NCI-H1092 (cell line): ENCODE measurements at places on chromosomes 5 and 9.

GRCh38 chr5:103211576-103212561 is 46.7 kb upstream of the MACIR start:
- no peak for DNase-seq

DNA sequence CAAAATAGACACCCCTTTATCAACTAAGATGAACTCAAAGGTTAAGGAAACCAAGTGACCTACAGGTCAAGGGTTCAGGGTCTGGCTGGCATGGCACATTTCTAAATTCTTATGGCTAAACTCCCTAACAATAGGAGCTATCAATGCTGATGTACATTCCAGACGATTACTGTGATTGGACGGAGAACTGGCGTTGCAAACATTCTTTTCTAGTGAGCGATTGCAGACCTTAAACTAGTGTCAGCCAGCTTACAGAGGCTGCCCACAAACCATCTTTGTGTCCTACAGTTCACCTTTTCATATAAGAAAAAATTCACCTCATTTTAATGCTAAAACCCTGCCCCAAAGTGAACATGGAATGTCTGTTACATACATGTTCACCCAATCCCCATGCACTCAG is 382.9 kb downstream of the MAT2B start:
- DNase-seq = no peak

DNA sequence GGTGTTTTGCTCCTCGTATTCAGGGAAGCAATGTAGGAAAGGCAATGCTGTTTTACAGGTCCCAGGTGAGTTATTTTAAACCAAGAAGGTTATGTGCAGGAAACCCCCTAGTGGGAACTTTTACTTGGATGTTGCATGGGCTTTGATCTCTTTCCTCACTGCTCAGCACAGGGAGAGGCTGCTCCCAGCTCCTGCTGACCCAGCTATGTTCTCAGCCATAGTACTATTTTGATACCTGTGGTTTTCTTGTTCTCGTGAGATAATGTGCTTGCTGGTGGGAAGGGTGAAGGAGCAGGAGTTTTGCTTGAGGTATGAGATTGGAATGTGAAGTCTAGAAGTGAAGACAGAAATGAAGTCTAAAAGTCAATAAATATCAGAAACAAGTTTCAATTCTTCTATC is 265.6 kb upstream of the FBXL7 start:
- no peak for DNase-seq

GRCh38 chr5:157366741-157367674 is 93.0 kb upstream of the NIPAL4 start:
- DNase-seq = no peak

GRCh38 chr9:99978221-99978620 is 71.8 kb downstream of the STX17 start:
- no peak for DNase-seq

DNA sequence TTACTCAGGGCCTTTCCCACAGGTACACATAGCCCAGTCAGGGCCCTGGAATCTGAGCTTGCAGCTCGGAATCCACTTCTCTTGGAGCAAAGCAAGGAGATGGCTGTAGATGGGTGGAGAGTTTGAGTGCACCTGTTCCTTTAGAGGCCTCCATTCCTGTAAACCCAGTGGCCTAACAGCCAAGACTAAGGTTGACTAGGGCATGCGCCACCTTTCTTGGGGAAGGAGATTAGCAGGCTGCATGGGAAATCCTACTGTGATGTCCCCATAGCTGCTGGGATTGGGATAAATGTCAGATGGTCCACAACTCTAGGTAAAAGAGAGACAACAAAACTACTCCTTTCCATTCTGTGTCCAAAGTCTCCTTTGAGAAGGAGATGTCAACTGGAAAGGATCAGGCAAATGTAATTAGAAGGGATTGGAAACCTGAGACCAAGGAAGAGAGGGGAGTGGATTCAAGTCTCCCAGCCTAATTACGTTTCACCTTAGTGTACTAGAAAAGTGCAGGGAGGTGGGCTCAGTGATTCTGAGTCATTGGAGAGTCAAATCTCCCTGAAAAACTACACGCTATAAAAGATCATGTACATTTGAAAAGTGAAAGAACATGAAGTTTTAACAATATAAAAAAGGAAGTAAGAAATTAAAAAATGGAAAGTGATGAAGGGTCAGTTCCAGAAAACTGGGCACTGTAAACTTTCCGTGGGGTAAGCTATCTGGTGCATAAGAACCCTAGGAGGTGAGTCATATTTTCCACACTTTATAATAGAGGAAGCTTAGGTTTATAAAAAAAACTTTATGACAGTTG is 104.2 kb downstream of the SEC61B start:
- DNase-seq = no peak

DNA sequence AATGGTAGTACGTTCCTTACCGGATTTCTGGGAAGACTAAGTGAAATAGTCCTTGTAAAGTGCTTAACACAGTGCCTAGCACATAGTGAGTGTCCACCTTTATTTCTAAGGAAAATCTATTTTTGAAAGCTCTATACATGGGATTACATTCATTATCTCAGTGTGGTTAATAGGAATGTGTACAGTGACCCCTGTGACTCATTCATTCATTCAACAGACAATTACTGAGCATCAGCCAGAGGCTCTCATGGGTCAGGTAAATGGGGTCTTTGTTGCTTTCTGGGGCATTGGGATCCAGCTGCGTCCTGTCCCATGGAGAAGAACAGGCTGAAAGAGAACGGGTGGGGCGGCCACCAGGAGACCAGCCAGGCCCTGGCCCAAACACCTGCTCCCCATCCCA is 226.2 kb upstream of the TBC1D2 start:
- DNase-seq = no peak

- DNase-seq = no peak
Measured at GRCh38 chr5:145668714-145669113, 166.4 kb downstream of the PRELID2 start.

- DNase-seq = no peak
Measured at GRCh38 chr5:56310711-56311204, 77.6 kb upstream of the ANKRD55 start.

DNA sequence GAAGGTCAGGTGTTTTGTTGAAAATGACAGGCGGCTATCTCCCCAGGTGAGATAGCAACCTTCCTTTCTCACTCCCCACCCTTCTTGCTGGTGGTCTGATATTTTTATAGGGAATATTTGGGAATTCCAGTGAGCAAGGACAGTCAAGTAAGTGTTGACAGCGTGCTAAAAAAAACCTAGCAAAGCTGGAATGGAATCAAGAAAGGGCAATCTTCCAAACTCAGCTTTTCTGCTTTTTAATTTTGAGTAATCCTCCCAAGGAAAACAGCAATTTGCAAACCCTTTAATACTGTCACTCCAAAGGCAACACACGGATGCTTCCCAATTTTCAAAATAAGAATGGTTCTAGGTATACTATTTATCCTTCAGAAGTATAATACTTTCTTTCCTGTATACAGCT is 143.7 kb upstream of the PCA3 start:
- DNase-seq = no peak

- no peak for DNase-seq
Measured at GRCh38 chr5:167406513-167406912, 884.9 kb upstream of the WWC1 start.

- no peak for DNase-seq
Measured at GRCh38 chr5:32244017-32244416, 68.7 kb downstream of the MTMR12 start.

- no peak for DNase-seq
Measured at GRCh38 chr5:67793418-67793817, 422.1 kb upstream of the PIK3R1 start.

DNA sequence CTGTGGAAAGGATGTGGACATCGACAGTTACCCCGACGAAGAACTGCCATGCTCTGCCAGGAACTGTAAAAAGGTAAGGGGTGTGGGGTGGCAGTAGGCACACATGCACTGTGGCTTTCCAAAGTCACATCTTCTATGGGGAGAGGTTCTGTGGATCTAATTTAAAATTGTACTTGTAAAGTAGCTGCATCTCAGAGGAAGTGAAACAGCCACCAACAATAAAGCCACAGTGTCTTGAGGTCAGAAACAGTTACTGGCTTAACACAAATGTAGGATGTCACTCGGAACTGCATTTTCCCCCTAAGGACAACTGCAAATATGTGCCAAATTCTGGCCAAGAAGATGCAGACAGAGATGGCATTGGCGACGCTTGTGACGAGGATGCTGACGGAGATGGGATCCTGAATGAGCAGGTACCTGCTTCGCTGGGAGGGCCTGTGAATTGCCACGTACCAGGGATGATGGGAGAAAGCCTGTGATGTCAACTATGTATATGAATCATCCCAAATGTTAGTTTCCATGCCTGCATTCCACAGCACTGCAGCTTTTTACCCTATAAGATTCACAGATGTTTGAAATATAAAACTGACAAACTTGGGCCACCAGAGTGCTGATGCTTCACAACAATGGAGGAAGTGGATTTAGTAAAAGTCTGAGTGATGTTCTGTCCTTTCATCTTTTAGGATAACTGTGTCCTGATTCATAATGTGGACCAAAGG is 35.3 kb downstream of the THBS4 start:
- no peak for DNase-seq

- DNase-seq = no peak
Measured at GRCh38 chr9:108323615-108324014, 532.2 kb downstream of the ACTL7B start.

GRCh38 chr5:136075466-136075891 is 46.7 kb downstream of the TGFBI start:
- DNase-seq = no peak

GRCh38 chr5:135600152-135600570 is 21.4 kb upstream of the CXCL14 start:
- no peak for DNase-seq

DNA sequence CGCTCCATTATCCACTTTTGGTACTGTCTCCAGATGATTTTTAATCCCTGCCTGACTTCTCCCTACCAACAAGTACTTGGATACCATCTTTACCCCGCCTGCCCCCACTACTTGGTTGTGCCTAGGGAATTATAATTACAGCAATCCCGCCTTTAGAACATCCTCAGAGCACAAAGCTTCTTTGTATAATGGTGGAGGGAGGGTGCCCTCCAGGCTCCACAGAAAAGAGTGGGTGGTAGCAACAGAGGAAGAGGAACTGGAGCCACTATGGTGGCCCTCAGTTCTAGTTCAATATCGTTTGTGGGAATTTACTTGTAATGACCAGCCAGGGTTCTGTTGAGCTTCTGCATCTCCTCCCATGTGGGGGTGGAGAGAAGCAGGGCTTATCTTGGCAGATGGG is 79.0 kb upstream of the RNF38 start:
- no peak for DNase-seq

- DNase-seq = no peak
Measured at GRCh38 chr5:80797428-80798024, 142.7 kb upstream of the DHFR start.

GRCh38 chr9:93812410-93812668 is 142.8 kb downstream of the BARX1 start:
- no peak for DNase-seq

- no peak for DNase-seq
Measured at GRCh38 chr5:176441921-176442323, 6.3 kb upstream of the FAF2 start.

- DNase-seq = no peak
Measured at GRCh38 chr5:169099801-169100734, 200.9 kb downstream of the SLIT3 start.

DNA sequence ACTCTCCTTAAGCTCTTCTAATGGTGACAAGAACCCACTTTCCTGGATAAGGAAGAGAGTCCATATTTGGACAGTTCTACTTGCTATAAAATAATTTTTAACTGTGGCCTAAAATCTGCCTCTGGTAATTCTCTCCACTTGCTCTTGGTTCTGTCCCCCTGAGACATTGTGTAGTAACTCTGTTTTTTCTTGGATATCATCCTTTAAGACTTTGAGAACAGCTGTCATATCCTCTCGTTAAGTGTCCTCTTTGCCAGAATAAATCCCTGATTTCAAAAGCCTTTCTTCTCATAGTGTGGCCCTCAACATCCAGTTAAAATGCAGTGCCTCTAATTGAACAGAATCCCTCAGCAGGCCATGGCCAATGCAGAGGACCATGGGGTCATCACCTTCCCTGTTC is 101.5 kb downstream of the ARHGEF28 start:
- no peak for DNase-seq

DNA sequence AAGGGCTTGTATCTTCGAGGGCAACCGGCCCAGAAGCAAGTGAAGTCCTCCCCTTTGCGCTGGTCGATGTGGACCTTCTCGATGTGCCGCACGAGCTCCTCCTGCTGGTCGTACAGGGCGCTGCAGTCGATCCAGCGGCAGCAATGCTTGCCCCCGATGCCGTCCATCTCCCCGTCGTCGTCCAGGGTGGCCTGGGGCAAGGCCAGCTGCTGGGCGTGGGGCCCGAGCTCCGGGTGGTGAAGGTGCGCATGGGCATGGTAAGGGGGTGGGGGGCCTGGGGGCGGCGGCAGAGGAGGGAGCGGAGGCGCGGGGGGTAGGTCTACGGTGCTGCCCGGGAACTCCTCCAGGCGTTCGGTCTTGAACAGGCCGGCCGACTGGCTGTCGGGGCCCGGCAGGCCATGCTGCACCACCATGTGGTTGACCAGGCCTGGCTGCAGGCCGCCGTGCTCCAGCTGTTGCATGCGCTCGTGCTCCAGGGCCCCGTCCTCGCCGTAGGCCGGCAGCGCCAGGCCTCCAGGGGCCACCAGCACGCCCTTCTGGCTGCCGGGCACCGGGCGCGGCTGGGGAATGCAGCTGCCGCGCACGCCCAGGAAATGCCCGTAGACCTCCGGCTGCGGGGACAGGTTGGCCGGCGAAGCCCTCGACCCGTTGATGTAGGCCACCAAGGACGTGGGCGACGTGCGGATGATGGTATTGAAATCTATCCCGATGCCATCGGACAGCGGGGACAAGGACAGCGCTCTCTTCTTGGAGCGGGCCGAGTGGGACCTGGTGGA is 181.8 kb downstream of the GLIS3 start:
- no peak for DNase-seq

DNA sequence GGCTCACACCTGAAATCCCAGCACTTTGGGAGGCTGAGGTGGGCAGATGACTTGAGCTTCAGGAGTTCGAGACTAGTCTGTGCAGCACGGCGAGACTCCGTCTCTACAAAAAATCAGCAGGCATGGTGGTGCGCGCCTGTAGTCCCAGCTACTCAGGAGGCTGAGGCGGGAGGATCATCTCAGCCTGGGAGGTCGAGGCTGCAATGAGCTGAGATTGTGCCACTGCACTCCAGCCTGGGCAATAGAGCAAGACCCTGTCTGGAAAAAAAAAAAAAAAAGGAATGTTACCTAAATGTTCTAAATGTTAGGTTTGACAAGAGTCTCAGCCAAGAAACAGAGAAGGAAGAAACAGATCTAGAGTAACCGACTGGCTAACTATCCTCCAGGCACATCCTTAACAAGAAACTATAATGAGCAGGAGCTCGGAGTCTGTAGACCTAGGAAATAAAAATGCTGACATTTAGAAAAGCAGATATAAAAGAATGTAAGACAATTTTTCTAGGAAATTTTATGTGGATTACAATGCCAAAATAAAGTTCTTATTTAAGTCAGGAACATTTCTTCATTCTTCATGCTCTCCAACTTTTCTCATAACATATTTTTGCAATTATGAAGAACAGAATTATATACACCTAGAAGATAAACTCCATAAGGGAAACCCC is 166.6 kb upstream of the TBCA start:
- no peak for DNase-seq

GRCh38 chr5:333945-334344 is 12.4 kb downstream of the AHRR start:
- DNase-seq = no peak

GRCh38 chr5:100796851-100797250 is 106.2 kb downstream of the ST8SIA4 start:
- DNase-seq = no peak

GRCh38 chr5:14512574-14512973 is 69.0 kb upstream of the OTULINL start:
- DNase-seq = no peak
